ENCODE measurements at places on chromosomes 1 and 21. TPM values are rescaled to one million over a fixed set of nuclear protein-coding genes. Genes with fewer than 3 reads are reported as not detected.

GRCh38 chr1:57252597-57253294 lies 171.1 kb downstream of the DAB1 start:
- DNase-seq, result no peak

DNA sequence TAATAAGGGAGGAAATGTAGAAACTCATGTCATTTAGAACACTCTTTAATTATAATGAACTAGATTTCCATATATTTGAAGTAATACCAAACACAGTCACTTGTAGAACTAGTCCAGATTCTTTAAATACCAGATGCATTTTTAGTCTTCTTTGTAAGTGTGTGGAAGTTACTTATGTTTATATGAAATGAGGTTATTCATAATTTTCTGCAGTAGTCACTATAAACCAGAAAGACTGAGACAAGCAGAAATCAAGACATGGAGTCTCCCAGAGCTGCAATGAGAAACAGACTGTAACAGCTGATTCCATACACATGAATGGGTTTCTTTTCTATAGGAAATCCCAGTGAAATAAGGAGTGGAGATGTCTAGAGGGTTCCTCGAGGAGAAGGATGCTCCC lies 216.6 kb upstream of the ZP4 start:
- DNase-seq, result no peak

- no peak for DNase-seq
Measured at GRCh38 chr1:72064196-72065075, 217.9 kb downstream of the NEGR1 start.

The FAM163A gene
- not detected for total RNA-seq

The FABP3 gene
- total RNA-seq, result 2,894 TPM

GRCh38 chr1:56509713-56510641 lies 69.4 kb downstream of the PLPP3 start:
- no peak for DNase-seq

DNA sequence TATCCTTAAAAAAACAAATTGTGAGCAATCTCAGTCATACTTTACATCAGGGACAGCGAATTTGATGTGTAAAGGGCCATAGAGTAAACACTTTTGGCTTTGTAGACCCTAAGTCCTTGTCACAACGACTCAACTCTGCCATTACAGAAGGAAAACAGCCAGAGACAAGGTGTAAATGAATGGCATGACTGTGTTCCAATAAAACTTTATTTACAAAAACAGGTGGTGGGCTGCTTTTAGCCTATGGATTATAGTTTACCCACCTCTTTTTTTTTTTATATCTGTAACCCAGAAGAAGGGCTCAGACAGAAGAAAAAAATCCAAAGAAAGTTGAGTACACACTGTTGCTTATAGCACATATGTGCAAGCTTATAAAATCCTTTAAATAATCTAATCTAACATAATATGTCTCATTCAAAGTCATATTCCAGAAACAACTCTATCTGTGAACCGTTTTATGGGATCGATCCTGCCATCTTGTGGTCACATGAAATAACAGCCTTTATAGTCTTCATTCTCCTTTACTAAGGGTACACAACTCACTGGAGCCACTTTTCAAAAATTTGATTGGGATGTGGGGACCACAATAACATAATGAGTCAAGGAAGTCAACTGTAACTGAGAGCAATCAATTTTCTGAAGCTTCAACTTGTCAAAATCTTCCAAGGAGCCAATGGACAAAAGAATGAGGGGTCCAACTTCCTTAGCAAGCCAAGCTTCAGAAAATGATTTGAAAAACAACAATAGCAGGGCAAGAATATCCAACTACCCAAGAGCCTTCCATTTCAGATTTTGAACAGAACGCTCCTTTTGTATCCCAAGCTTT lies 142.2 kb upstream of the KRTAP19-8 start:
- no peak for DNase-seq

- no peak for DNase-seq
Measured at GRCh38 chr1:241610056-241610815, 29.9 kb downstream of the CHML start.

The ZBTB17 gene
- total RNA-seq, result 27.0 TPM

The LCE3E gene
- not detected for total RNA-seq

GRCh38 chr1:237891979-237892378 lies 1.3 kb upstream of the ZP4 start:
- DNase-seq, result no peak

- no peak for DNase-seq
Measured at GRCh38 chr1:160001440-160001839, 30.4 kb downstream of the PIGM start.

The PTGFRN gene
- total RNA-seq, result 169 TPM

DNA sequence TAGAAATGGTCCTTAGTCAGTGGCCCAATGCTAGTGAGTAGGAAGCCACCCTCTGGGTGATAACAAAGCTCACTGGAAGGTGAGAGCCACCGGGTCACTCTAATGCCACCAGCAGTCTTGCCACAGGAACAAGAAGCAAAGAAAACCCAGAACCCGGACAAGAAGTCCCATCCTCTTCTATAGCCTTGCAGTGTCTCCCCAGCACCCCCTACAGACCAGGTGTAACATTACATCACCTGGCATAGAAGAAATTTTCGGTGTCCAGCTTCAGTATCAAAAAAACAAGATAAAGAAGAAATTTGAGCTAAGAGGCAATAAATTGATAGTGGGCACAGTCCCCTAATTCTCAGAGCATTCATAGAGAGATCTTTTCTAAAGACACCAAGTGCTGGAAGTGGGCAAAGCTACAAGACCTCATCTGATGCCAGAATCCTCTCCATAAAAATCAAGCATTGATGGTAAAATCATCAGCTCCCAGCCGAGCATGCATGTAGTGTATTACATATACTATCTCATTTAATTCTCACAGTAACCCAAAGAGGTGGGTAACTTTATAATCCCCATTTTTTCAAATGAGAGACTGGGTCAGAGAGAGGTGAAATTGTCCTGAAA lies 491.0 kb downstream of the MATN1 start:
- DNase-seq, result no peak

GRCh38 chr1:78322928-78323680 lies 167.7 kb upstream of the PTGFR start:
- DNase-seq, result no peak

DNA sequence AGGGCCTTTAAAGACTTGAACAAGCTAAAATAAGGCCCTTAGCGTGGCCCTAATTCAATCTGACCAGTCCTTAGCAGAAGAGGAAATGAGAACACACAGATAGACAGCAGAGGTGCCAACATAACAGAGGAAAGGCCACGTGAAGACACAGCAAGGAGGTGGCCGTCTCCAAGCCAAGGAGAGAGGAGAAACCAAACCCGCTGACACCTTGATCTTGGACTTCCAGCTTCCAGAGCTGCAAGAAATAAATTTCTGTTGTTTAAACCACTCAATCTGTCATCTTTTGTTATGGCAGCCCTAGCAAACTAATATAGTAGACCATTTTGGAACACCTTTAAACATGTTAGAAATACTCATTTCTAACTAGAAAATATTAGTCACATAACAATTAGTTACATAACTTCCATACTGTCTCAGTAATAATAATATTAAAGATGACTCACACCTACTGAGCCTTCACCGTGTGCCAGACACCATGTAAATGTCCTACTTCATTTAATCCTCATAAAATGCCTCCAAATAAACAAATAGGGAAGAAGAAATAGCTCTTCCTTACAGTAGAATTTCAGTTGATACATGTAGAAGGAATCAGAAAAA lies 47.9 kb downstream of the S1PR1 start:
- no peak for DNase-seq

DNA sequence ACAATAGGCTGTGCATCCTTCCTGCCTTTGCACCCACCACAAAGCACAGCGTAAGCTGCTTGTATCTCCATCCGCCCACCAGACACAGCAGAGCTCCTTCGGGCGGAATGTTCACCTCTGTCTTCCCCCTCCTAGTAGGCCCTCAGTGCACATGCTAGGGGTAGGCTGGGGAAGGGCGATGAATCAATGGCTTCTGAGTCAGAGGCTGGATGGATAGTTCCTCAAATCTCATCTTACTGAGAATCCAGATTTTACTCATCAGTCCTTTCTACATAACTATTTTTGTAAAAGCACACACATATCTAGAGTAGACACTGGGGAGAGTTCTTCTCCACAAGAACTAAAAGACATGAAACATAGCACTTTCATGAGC lies 73.8 kb downstream of the BCAR3 start:
- DNase-seq, result no peak

- no peak for DNase-seq
Measured at GRCh38 chr1:8809342-8809736, 8.1 kb downstream of the RERE start.

- no peak for DNase-seq
Measured at GRCh38 chr1:117576236-117576635, 29.6 kb upstream of the TENT5C start.

The B3GALT6 gene
- 12.9 TPM for total RNA-seq

- no peak for DNase-seq
Measured at GRCh38 chr1:214444182-214444939, 107.0 kb downstream of the PTPN14 start.

DNA sequence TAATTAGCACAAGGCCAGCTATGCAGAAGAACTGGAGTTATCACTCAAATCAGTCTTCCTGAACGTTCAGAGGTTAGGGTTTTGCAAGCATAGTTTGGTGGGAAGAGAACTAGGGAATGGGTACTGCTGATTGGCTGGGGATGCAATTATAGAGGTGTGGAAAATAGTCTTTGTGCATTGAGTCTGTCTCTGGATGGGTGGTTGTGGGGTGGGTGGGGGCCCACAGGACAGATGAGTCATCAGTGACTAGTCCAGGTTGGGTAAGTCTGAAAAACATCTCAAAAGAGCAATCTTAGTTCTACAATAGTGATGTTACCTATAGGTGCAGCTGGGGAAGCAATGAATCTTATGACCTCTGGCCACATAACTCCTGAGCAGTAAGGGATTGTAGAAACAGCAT lies 89.7 kb upstream of the HMCN1 start:
- no peak for DNase-seq

The KCNE1 gene
- total RNA-seq, result 11.4 TPM

The MMEL1 gene
- total RNA-seq, result 0.72 TPM

- no peak for DNase-seq
Measured at GRCh38 chr1:201212056-201212455, 21.4 kb downstream of the IGFN1 start.

GRCh38 chr1:110627764-110628163 lies 21.6 kb upstream of the KCNA2 start:
- no peak for DNase-seq

GRCh38 chr1:209926045-209926444 lies 12.0 kb upstream of the SYT14 start:
- DNase-seq, result no peak

DNA sequence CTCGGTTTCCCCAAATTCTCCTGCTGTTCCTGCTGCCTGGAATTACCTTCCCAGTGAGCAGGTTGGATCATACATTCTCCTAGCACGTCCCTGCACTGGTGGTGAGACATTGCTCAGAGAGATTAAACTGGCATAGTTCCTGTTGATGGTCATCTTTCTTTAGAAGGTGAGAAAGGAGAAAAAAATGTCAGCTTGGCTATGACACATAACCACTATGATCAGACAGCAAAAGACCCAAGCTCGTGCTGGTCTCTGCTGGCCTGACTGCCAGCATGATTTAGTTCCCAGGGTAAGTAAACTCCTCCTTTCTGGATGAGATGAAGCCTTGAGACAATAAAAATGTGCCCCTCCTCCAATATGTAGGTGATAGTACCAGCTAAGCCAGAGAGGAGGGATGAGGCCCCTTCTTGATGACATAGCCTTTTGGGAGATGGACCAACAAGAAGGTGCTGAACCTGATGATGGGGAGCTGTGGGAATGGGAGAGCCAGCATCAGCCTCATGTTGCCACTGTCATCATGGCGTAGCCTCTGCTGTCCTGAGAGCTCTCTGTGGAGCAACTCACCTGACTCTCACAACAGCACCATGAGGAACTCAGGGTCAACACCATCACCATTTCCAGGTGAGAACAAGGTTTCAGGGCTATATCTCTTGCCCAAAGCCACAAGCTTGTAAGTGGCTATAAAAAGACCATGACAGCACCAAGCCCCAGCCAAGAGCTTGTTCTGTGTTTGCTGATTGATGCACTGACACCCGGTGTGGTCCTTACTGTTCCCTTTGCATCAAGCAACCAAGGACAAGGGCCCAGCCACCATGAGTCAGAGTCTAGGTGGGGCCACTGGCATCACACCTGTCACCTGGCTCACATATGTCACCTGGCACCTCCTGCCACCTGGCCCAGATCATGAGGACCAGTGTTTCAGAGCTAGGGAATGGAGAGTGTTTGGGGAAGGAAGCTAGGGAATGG lies 200.0 kb downstream of the MATN1 start:
- DNase-seq, result no peak

DNA sequence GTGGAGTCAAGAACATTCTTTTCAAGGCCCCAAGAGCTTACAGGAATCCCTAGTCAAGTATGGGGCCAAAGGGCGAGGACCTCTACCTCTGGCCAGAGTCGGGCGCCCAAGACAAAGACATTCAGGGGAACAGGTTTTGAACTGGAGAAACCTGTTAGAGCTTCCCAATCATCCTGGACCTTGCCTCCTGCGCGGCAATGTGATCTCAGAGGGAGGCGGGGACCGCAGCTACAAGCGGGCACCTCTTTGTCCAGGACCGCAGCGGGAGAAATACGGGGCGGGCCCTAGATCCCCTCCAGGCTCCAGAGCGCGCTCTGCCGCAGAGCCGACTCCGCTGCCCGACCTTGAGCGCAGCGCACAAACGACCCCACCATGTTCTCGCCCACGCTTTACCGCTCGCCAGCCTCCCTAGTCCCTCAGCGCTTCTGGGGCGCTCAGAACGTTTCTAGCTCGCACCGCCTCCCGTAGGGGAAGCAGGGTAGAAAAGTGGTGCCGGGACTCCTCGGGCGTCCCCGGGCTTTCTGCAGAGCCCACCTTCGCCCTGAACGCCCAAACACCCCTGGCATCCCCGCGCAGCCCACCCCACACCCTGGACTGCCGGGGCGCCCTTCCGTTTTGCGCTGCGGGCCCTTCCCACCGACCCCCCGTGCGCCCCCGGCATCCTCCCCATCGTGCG lies 28.1 kb downstream of the RABIF start:
- DNase-seq, result peak; percentile 69

GRCh38 chr1:177838907-177839485 lies 130.9 kb downstream of the SEC16B start:
- no peak for DNase-seq

GRCh38 chr1:100581096-100581705 lies 43.3 kb downstream of the GPR88 start:
- DNase-seq, result no peak

DNA sequence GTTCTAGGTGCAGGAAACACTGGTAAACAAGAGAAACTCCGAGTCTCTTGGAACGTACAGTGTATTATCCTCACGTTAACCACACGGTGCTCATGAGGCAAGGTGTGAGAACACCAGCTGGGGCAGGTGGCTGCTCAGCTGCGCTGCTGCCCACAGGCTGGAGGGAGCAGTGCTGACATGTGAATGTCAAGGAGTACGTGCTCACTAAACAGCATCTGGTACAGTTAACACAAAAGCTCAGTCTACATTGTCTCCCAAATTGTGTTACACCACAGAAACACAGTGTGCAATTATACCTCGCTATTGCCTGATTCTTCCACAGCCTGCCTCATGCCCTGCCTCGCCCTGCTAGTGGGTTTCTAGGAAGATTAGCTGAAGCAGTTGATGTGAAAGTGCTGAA lies 138.4 kb downstream of the GLIS1 start:
- DNase-seq, result no peak

The MEF2D gene
- total RNA-seq, result 89.1 TPM

- no peak for DNase-seq
Measured at GRCh38 chr1:109527846-109528695, 11.6 kb upstream of the GPR61 start.

GRCh38 chr1:26360807-26361604 lies 7.1 kb upstream of the CRYBG2 start:
- no peak for DNase-seq
